ENCODE measurements at places on chromosomes 5 and 9. TPM values are rescaled to one million over a fixed set of nuclear protein-coding genes. Genes with fewer than 3 reads are reported as not detected.

Gene SLC24A2
- total RNA-seq: 4.4 TPM

Gene TPPP
- total RNA-seq: 0.29 TPM

Gene TAS2R1
- not detected for total RNA-seq

Gene OLFM1
- total RNA-seq: 10.8 TPM

Gene GMCL2
- not detected for total RNA-seq

Gene TCF7
- 4.3 TPM for total RNA-seq

Gene GABRA6
- not detected for total RNA-seq

Gene UHRF2
- total RNA-seq: 54.4 TPM

Gene NOTCH1
- total RNA-seq: 19.7 TPM

Gene SLC46A2
- total RNA-seq: not detected

Gene ENC1
- total RNA-seq: 0.59 TPM

Gene PAEP
- not detected for total RNA-seq

Gene PDCD1LG2
- total RNA-seq: 5.0 TPM

Gene PPP1R26
- total RNA-seq: 15.9 TPM

Gene CCT5
- total RNA-seq: 251 TPM

Gene PCDHB16
- 10.2 TPM for total RNA-seq

Gene SFXN1
- total RNA-seq: 30.3 TPM

Gene PITX1
- 1.2 TPM for total RNA-seq

Gene CBY3
- not detected for total RNA-seq

Gene SWI5
- 18.0 TPM for total RNA-seq

Gene ANKRD33B
- total RNA-seq: 7.9 TPM

Gene GNA14
- 23.6 TPM for total RNA-seq

Gene JAK2
- total RNA-seq: 14.1 TPM
